M059J (cell line): ENCODE measurements at places on chromosomes 4 and X.

GRCh38 chr4:95867919-95868318, 28.0 kb downstream of the PDHA2 start:
- DNase-seq = peak; percentile 9

DNA sequence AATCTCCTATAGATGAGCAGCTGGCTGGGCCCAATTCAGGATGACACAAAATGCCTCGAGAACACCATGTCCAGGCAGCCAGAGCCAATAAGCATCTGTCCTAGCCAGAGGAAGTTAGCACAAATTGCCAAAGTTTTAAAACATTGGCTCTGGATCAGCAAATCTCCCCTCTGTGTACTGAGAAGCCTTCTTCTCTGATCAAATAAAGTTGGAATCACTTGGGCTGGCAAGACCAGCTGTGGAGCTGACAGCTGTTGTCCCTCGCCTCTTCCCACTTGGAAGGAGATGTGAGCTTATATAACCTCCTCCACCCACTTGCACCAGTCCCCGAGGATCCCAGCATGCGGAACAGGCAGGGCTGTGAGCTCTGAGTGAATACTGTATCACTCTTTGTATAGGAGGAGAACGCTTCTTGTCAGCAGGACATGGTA, 183.9 kb downstream of the OPHN1 start:
- DNase-seq = no peak

- DNase-seq = no peak
Observed at GRCh38 chr4:6926681-6927478, 17.3 kb downstream of the TBC1D14 start.

- DNase-seq = no peak
Observed at GRCh38 chrX:28108186-28108945, 127.1 kb upstream of the DCAF8L1 start.

GRCh38 chr4:56387023-56388001, at the start of gene AASDH:
TSS of gene AASDH (minus strand) at chr4:56387491. CDS start at chr4:56384299, 3,192 bp downstream.
- peak; percentile 87 for DNase-seq

- peak; percentile 51 for DNase-seq
Observed at GRCh38 chrX:12657881-12658280, 133.3 kb upstream of the PRPS2 start.

- no peak for DNase-seq
Observed at GRCh38 chr4:47494124-47494430, 9.0 kb downstream of the ATP10D start.

DNA sequence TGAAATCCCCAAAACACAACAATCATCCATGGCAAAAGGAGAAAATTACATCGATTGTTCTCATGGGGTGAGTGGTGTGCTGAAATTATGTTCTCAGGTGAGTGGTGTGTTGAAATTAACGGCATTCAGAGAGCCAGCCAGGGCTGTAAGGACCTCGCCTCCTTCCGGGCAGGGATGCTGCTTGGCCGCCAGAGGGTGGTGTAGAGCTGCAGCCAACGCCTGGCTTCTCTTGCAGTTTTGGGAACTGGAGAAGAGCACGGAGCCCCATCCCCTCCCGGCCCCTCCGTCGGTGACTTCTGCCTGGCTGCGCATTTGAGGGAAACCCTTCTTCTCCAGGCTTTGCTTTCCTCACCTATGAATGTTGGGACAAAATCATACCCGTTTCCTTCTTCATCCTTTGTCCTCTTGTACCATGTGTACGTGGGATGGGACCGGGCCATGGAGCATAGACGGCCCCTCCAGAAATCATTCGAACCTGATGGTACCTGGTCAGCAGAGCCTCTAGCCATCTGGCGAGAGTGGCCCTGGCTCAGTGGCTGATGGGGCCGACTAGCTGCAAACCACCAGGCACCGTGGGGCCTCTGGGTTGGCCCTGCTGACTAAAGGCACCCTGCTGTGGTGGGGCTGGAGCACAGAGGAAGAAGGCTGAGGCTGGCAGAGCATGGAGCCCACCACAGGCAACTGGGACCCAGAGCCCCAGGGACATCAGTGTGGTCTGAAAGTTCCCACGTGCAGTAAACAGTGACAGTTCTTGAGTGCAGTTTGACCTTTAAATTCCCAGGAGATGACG, 28.4 kb downstream of the TRMT44 start:
- peak; percentile 52 for DNase-seq

DNA sequence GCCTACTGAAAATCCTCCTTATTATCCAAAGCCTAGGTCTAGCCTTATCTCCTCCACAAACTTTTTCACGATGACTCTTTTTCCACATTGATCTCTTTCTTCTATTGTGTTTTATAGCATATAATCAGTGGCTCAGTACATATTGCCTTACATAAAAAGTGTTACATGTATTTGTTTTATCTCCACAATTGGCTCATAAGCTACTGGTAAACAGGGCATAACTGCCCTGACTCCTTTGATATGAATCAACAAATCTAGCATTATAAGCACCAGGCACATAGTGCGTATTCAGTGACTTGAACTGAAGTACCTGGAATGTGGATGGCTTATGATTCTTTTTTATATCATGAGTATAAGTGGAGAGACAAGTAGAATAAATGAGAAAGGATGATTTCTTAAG, 206.8 kb downstream of the TEX13A start:
- no peak for DNase-seq

- DNase-seq = no peak
Observed at GRCh38 chr4:835148-836002, 9.4 kb upstream of the CPLX1 start.

- DNase-seq = no peak
Observed at GRCh38 chr4:75015627-75016026, 82.7 kb downstream of the PARM1 start.

DNA sequence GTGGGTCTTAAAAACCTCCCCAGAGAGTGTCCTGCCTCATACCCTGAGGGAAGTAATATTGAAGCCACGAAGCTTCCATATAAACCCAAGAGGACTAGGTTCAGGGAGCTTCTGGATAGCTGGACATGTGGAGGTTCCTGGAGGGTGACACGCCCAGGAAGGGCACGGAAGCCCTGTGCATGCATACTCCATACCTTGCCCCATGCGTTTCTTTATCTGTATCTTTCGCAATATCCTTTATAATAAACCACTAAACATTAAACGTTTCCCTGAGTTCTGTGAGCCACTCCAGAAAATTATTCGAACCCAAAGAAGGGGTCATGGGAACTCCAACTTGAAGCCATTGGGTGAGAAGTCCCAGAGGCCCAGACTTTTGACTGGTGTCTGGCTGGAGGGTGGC, 45.7 kb upstream of the HPF1 start:
- no peak for DNase-seq

- DNase-seq = peak; percentile 92
Observed at GRCh38 chr4:26787461-26788340, 72.9 kb upstream of the STIM2 start.

DNA sequence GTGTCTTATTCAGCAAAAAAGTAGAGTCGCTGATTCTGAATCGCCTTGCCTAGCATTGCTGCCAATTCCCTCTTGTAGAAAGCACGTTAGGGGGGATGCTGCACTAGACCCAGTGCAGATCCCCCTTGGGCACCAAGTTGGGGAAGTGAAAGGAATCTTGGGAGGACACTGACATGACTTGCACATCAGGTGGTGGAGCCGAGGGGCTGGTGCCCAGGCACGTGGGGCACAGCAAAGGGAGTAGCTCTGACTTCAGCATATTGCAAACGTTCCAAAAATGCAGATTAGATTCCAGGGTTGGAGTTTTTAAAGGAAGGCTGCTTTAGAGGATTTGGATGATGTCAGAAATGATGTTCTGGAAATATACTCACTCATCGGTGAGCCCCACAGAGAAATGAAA, 47.4 kb upstream of the GPM6B start:
- DNase-seq = no peak

DNA sequence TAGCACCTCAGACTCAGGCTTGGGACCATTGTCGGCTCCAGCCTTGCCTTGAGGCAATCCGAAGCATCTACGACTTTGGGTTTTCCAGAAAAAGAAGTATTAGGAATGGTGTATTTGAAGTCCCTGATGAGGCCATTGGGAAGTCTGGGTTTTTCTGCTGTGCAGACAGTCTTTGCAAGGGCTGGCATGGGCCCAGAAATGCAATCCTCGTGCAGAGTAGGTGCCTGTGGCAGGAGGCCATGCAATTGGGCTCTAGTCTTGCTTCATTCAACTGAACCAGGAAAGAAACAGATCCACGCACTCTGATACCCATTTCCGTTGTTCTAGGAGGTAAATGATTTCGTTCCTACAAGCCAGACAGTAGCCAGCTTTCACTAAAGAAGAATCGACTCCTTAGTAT, 12.4 kb downstream of the ZFP92 start:
- no peak for DNase-seq
